ENCODE measurements at places on chromosomes 3 and 15.

- DNase-seq, result no peak
Measured at GRCh38 chr15:65194826-65195547, 9.8 kb upstream of the CLPX start.

- no peak for DNase-seq
Measured at GRCh38 chr15:33500432-33501195, 189.8 kb downstream of the RYR3 start.

DNA sequence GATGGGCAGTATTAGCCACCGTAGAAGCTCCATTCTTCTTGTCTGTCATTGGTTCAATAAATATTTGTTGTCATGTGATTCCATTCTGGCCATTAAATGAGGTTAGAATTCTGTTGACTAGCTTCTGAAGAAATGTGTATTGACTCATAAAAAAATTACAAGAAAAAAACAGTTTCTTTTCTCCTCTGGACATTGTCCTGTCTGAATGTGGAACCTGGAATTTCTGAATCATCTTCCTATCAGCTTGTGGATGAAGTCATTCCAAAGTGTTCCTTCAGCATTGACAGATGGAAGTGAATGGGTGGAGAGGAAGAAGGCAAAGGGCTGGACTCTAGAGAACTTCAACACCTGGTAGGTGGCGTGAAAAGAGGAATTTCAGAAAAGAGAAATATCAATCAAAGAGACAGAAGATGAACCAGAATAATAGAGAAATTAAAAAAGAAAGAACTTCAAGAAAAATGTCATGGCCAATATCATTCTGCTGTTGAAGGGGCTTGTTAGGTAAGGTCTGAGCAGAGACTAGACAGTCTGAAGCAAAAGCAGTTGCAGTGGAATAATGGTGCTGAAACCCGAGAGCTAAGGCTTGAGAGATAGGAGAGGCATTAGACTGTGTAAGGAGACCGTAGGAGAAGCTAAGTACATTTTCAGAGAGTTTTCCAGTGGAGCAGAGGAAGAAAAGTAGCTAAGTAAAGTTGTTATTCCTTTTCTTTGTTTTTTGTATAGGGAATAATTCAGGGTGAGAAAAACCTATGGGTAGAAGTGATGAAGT is 806.6 kb downstream of the SQOR start:
- DNase-seq, result no peak

GRCh38 chr15:34608517-34608916 is 25.1 kb upstream of the GOLGA8B start:
- DNase-seq, result no peak

- no peak for DNase-seq
Measured at GRCh38 chr3:45915518-45916231, 27.6 kb upstream of the CXCR6 start.

- no peak for DNase-seq
Measured at GRCh38 chr3:69012100-69012799, 1.2 kb downstream of the EOGT start.

DNA sequence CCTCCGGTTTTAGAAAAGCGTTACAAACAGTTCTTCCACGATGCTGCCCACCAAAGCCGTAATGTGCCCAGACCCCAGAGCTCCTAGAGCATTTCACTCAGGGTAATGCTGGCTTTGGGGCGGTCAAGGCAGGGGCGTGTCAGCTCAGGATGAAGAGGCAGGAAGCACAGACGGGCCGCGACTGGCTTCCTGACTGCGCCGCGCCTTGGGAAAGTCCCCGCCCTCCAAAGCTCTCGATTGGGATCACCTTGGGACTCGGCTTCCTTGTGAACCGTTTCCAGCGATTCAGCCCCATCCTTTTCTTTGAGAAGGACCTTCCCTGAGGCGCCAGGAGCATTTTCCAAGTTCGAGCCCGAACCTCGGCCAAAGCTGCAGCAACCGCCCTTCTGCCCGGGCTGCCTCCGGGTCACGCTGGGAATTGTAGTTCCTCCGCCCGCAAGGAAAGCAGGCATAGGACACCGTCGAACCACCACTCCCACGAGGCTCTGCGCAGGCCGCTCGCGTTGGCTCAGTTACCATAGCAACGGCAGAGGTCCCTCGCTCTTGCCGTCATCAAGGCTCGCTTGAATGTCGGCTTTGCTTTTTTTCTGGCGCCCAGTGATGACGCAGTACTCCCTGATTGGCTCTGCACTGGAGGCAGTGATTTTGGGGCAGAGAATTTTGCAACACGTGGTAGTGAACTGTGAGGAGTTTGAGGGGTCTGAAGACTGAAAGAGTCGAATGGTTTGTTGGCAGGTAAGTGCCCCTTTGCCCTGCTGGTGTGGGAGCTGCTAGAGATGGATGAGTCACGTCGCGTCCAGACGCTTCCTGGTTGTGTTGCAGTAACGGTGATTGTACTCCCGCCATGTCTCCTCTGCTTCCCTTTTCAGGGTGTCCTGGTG is at the start of the genes CCDC191 and QTRT2:
Gene CCDC191 (minus strand): TSS at position 397 of the 881 bp plus-strand sequence. CDS start 60 bp downstream, at position 337.
Gene QTRT2 (plus strand): TSS at position 608 of the 881 bp plus-strand sequence. CDS start 8,521 bp downstream, outside the sequence.
- DNase-seq, result peak; percentile 94
